Panc1 (cell line): ENCODE measurements at places on chromosomes 1 and 21.

- no peaks in the 10 kb centered on the region for H3K27me3 ChIP-seq
- H3K36me3 ChIP-seq = no peaks in the 10 kb centered on the region
- H3K4me3 ChIP-seq = no peak overlapping the region
- no peaks in the 10 kb centered on the region for H3K4me1 ChIP-seq
These were observed 34.8 kb downstream of the ZMYND12 start for GRCh38 chr1:42420911-42421585.

DNA sequence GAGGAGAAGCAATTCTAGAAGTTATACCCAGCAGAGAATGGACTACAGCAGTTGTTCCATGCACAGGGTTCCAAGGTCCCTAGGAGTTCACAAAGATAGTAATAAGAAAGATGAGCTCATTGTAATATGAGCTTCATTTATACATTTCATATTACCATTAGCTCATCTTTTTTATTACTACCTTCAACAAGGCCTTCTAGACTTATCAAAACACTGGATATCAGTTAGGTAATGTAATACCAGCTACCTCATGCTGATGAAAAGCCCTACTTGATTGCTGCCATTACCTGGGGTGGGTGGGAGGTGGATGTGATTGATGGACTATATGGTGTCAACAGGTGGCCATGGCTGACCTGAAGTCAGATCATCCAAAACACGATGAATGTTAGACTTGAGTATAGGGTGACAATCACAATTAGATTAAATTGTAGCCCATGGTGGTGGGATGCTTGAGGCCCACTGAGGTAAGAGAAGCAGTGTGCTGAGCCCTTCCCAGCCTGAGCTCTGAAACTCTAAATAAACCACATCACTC, 34.1 kb downstream of the SPATA46 start:
- no peak for DNase-seq
- H3K4me1 ChIP-seq = peaks cover 14% of the 10 kb centered on the region
- no peaks in the 10 kb centered on the region for H3K27me3 ChIP-seq

GRCh38 chr1:206456577-206457370, 13.5 kb upstream of the IKBKE start:
- no peaks in the 10 kb centered on the region; the same call in none of the 2 replicates for H3K36me3 ChIP-seq
- DNase-seq = no peak
- H3K4me3 ChIP-seq = no peak overlapping the region
- no peak overlapping the region for H3K27ac ChIP-seq
- H3K4me1 ChIP-seq = no peaks in the 10 kb centered on the region

- peak overlapping the region; percentile 97 for H3K27ac ChIP-seq
- H3K4me1 ChIP-seq = peaks cover 58% of the 10 kb centered on the region
- no peaks in the 10 kb centered on the region for H3K36me3 ChIP-seq
- DNase-seq = peak; percentile 80
These were observed 53.4 kb upstream of the IFFO2 start for GRCh38 chr1:19009882-19010321.

DNA sequence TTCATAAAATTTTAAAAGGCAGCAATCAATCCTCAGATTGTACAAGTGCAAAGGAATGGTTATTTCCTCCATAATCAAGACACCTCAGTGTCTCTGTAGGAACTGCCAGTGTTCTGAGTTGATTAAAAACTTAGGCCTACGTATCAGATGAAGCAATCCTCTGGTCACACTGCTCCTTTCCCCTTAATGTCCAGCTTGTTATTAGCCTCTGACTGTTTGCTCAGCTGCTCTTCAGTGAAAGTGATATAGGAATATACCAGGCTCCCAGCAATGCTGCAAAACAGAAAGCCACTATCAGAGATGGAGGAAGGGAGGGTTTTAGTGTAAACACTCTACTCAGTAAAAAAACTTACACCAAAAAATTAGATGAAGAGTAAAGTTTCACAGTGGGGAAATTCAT, 49.8 kb downstream of the SLC35D1 start:
- H3K27ac ChIP-seq = no peak overlapping the region
- no peaks in the 10 kb centered on the region for H3K36me3 ChIP-seq
- no peaks in the 10 kb centered on the region for H3K27me3 ChIP-seq
- H3K4me1 ChIP-seq = no peaks in the 10 kb centered on the region

GRCh38 chr1:169698976-169699375, 12.4 kb downstream of the SELL start:
- no peaks in the 10 kb centered on the region; the same call in 1 of the 2 replicates for H3K27me3 ChIP-seq
- H3K4me3 ChIP-seq = no peak overlapping the region
- no peak for DNase-seq
- H3K36me3 ChIP-seq = no peaks in the 10 kb centered on the region
- no peaks in the 10 kb centered on the region for H3K4me1 ChIP-seq

DNA sequence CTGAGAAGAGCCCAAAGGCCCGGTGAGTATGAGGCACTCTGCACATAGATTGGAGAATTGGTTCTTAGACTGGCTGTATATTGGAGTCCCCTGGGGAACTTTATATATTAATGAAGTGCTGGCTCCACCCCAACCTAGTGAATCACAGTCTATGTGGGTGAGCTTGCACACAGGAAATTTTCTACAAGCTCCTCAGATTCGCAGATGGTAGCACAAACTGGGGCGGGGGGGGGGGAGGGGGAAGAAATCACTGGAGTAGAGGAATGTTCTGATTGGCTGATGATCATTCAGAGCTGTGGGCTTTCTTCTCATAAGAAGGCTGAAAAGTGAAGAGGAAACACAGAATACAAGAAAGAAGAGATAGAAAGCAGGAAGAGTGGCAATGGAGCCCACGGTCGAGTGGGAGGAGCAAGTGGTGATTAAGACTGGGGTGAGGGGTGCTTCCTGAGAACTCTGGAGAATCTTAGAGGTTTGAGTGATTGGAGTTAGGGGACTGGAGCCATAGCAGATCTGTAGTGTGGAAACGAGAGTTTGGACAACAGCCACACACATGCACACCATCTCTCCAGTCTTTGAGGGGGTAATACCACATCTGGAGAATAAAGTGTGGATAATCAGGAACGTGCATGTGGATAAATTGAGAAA, 465.9 kb upstream of the DAB1 start:
- H3K27ac ChIP-seq = no peak overlapping the region
- no peak overlapping the region for H3K4me3 ChIP-seq
- no peaks in the 10 kb centered on the region for H3K27me3 ChIP-seq
- no peak for DNase-seq
- H3K36me3 ChIP-seq = no peaks in the 10 kb centered on the region

DNA sequence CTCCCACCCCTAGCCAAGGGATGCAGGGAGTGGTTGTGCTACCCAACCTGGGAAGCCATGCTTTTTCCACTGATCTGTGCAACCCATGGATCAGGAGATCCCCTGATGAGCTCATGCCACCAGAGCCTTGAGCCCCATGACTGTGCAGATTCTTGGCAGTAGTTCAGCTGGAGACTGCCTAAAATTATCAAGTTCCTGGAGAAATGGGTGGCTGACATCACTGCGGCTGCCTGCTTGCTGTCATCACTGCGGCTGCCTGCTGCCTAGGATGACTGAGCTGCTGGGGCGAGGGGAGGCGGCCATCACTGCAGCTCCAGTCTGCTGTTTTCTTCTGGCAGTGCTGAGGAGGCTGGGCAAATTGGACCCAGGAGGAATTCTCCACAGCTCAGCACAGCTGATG, 159.2 kb downstream of the AGBL4 start:
- no peak overlapping the region for H3K27ac ChIP-seq
- H3K27me3 ChIP-seq = no peaks in the 10 kb centered on the region
- no peaks in the 10 kb centered on the region for H3K36me3 ChIP-seq
- DNase-seq = no peak

DNA sequence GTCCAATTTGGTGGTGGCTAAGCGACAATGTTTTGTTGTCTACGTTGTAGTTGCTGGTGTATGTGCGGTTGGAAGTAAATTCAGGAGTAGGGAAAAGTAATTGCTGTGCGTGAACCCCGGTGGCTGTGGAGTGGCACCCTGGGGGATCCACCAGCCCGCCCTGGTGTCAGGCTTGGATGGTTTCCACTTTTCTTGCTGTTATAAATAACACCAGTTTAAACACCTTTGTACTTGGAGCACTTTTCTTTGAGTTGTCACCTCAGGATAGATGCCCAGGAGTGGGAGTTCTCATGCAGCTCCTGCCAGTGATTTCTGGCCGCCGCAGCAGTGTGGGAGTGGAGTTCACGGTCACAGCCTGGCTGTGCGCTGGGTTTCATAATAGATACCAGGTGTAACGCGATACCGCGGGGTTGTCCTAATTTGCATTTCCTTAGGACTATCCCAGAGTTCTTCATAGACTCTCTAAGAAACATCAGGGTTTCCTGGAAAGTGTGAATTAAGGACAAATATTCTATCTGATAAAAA, 12.8 kb upstream of the TMEM200B start:
- no peak for DNase-seq
- H3K27me3 ChIP-seq = no peaks in the 10 kb centered on the region
- no peak overlapping the region for H3K27ac ChIP-seq
- H3K4me3 ChIP-seq = no peak overlapping the region
- H3K36me3 ChIP-seq = no peaks in the 10 kb centered on the region
- 0 out of 2 replicates have a peak, but pooled peaks cover 4% of the 10 kb centered on the region for H3K4me1 ChIP-seq

DNA sequence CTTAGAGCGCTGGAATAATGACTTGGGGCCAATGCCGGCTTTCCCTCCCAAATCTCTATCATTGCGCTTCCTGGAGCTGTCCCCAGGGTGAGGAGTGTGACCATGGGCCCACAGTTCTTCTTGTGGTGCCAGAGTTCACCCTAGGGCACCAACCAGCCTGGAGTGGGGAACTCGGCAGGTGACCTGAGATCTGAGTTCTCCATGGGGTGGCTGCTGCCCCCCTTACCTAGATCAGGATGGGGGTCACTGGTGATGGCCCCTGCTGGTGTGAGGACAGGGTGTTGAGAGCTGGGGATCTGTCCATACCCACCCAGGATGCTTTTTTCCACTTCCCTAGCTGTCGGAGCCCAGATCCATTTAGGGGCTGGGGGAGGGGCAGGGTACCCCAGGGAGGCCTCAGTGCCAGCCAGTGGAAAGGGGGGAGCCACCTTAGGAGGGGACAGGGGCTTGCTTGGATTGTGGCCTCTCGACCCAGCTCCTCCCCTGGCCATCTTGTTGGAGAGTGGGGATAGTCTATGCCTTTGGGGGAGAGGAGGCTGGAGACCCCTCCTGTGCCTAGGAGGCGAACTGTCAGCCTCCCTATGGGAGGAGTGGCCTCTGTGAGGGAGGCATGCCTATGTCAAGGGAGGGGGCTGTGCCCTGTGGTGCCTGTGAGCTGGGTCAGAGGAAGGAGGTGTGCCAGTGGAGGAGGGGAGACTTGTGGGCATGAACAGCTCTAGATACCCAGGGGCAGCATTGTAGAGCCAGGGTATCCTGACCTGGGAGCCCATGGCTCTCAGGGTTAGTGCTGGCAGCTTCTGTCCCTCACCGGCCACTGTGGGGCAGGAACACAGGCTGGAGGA, 1.7 kb downstream of the FOXO6 start:
- no peak for DNase-seq
- H3K4me1 ChIP-seq = peaks cover 9% of the 10 kb centered on the region; the same call in 1 of the 2 replicates
- no peaks in the 10 kb centered on the region for H3K27me3 ChIP-seq
- no peak overlapping the region for H3K27ac ChIP-seq

DNA sequence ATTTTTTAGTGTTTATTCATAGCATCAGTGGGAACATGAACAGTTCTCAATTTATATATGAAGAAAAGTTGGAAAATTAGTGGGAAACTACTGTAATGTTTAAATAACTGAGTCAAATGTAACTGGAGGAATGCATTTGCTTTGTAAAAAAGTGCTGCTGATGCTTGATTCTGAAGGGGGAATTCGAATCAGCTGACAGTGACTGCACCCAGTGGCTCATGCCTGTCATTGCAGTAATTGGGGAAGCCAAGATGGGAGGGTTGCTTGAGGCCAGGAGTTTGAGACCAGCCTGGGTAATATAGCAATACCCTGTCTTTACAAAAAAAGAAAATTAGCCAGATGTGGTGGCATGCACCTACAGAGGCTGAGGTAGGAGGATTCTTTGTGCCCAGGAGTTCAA, 398.4 kb downstream of the ZP4 start:
- no peaks in the 10 kb centered on the region for H3K4me1 ChIP-seq
- H3K36me3 ChIP-seq = no peaks in the 10 kb centered on the region

GRCh38 chr1:195933835-195934234, 674.4 kb downstream of the KCNT2 start:
- no peak overlapping the region for H3K27ac ChIP-seq
- no peaks in the 10 kb centered on the region for H3K36me3 ChIP-seq
- H3K27me3 ChIP-seq = no peaks in the 10 kb centered on the region
- no peak for DNase-seq
- no peaks in the 10 kb centered on the region for H3K4me1 ChIP-seq

DNA sequence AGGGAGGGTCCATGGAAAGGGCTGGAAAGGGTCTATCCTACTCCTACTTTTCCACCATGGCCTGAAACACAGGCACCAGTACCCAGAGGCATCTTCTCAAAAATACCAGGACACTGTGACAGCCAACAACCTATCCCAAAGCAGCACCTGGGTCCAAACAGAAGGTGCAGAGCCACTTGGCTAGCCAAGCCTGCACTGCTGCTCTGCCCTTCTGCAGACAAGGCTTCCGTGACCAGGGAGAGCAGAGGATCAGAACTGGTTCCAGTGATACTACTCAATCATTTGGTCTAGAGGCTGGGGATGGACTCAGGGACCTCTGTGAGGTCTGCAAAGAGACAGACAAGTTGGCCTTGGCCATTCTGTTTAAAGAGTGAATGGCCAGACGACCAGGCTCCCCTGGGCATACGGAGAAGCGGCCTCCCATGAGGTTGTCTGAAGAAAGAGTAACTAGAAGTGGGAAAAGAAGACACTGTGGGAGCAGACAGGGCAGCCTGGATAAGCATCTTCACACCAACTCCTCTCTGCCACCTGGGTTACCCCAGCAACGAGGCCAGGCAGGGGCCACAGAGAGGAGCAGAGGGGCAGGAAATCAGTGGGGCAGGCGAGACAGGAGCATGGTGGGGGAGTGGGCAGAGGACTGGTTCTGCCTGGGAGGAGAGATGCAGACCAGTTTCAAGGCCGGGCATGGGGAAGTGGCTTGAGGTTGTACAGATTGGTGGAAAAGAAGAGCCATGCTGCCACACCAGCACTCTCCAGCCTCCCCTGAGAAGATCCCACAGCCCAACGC, 5.7 kb downstream of the KCNN3 start:
- H3K27ac ChIP-seq = no peak overlapping the region
- peaks cover 2% of the 10 kb centered on the region; the same call in 1 of the 2 replicates for H3K27me3 ChIP-seq
- no peak overlapping the region for H3K4me3 ChIP-seq
- DNase-seq = no peak

DNA sequence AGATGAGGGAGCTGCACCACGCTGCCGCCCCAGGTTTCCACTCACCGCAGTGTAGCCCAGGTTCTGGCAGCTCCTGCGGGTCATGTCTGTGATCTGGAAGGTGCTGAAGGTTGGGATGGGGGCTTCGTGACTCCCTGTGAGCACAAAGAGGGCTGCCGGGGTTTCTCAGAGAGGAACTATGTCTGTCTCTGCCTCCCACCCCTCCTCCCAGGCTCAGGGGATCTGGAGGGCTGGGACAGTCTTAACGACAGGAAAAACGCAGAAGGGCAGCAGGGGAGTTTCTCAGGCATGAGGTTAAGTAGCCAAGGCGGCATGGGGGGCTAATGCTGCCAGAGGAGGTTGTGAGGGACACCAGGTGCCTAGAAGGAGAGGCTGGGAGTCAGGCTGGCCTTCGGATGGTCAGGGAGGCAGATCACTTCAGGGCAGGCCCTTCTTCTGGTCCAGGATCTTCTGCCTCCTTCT, 656 bp downstream of the SH2D2A start:
- H3K4me3 ChIP-seq = no peak overlapping the region
- no peak overlapping the region for H3K27ac ChIP-seq
- H3K4me1 ChIP-seq = peaks cover 5% of the 10 kb centered on the region; the same call in 1 of the 2 replicates
- no peaks in the 10 kb centered on the region for H3K36me3 ChIP-seq
- no peak for DNase-seq
- peaks cover 2% of the 10 kb centered on the region; the same call in 1 of the 2 replicates for H3K27me3 ChIP-seq

GRCh38 chr1:225592362-225593025, 60.4 kb downstream of the ENAH start:
- H3K27ac ChIP-seq = no peak overlapping the region; the same call in 1 of the 2 replicates
- DNase-seq = no peak
- no peaks in the 10 kb centered on the region; the same call in 1 of the 2 replicates for H3K4me1 ChIP-seq

GRCh38 chr1:76303340-76303717, 228.8 kb downstream of the ST6GALNAC3 start:
- DNase-seq = no peak
- H3K27ac ChIP-seq = no peak overlapping the region
- H3K4me3 ChIP-seq = no peak overlapping the region
- no peaks in the 10 kb centered on the region for H3K4me1 ChIP-seq
